ENCODE measurements at places on chromosomes 4 and X.

GRCh38 chrX:8847360-8847759, 46.2 kb upstream of the FAM9A start:
- DNase-seq, result no peak

DNA sequence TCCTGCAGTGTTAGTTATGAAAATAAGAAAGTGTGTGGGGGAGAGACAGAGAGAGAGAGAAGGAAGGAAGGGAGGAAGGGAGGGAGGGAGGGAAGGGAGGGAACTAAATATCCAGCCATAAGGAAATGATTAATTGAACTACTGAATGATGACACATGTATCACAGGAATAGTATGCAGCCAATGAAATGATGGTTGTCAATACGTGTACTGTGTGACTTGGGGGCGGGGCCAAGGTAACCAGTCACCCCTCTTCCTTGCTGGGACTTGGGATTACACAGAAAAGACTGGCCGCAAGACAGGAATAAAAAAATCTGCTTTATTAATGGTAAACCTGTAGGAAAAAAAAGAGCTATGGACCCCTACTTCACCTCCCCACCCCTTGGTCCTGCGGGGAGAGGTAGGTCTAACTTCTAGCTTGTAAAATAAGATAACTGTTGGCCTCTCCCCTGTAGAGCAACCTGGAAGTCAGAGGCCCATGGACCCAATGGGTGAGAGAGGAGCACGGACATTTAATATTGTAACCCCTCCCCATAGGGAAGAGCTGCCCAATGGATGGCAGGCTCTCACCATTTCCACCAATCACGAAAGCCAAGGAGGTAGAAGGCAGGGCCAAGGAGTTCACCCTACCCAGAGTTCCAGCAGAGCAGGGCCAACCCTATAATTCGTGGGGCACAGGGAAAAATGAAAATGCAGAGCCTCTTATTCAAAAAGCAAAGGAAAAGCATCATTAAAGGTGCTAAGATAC, 7.4 kb downstream of the PPP2R2C start:
- DNase-seq, result no peak

DNA sequence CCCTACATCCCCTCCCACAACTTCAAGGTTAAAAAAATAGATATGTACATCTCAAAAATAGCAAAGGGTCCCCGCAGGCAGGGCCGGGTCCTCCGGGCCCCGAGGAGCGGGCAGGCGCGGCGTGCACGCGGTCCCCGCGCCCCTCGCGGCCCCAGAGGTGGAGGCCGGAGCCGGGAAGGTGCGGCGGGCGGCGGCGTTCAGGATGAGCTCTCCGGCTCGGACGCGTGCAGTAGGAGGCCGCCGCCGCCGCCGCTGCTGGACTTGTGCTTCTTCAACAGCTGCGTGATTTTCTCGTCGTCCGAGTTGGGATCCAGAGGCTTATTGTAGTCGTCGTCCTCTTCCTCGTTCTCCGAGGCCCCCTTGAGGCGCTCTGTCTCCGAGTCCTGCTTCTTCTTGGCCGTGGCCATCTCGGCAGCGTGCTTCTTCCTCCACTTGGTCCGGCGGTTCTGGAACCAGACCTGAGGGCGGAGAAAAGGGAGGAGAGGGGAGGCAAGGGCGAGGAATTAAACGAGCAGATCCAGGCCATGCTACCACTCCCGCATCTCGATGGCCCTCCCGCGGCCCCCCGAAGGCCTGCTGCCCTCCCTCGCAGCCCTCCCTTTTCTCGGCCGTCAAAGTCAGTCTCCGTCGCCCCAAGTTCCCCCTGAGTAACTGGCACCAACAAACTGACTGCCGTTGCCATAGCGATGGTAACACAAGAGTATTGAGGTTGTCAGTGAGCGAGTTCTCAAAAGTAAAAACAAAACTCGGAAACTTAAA, 5.8 kb downstream of the NKX6-1 start:
- DNase-seq, result no peak

DNA sequence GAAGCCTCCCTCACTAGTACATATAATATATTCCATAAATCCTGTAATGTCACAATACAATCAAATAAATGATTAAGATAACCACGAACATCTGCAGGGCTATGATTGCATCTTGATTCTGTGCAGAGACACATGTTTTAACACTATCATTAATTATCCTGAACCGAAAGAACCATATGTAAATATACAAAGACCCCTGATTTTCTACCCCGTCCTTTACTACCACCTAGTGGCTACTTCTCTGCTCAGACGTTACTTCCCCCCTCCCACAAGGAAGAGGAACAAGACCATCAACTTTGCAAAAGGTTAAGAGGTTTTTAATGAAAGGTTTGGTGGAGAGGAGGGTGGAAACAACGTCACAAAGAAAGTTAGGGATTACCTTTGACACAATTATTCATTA, 134.0 kb downstream of the COL4A6 start:
- peak; percentile 15 for DNase-seq

DNA sequence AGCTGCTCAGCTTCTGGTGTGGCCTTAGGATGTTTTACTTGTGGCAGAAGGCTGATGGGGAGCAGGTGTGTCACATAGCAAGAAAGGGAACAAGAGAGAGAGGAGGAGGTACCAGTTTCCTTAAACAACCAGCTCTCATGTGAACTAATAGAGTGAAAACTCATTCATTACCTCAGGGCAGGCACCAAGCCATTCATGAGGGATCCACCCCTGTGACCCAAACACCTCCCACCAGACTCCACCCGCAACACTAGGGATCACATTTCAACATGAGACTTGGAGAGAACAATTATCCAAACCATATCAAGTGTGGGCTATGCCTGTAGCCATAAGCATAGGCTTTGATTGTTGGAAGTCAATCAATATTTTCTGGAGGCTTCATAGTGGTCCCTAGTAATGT, 56.0 kb downstream of the GSX2 start:
- no peak for DNase-seq

DNA sequence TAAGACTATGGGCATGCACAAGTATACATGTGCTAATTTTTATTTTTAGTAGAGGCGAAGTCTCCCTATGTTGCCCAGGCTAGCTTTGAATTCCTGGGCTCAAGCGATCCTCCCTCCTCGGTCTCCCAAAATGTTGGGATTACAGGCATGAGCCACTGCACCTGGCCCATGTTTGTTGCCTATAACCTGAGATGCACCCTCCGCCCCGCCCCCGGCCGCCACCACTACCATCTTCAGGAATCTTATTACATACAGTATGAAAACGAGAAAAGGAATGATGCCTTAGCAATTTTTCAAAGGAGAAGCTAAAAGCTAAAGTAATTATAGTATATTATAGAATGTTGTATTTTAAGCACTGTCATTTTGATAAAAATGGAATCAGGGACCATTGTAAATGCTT, 61.2 kb downstream of the POU4F2 start:
- no peak for DNase-seq

GRCh38 chr4:120017939-120018692, 48.5 kb downstream of the MAD2L1 start:
- no peak for DNase-seq

- DNase-seq, result no peak
Observed at GRCh38 chr4:40192114-40193015, 4.5 kb upstream of the RHOH start.

- DNase-seq, result no peak
Observed at GRCh38 chr4:163810755-163811154, 316.3 kb downstream of the TMA16 start.

- DNase-seq, result no peak
Observed at GRCh38 chr4:137452799-137453198, 79.5 kb downstream of the PCDH18 start.

- no peak for DNase-seq
Observed at GRCh38 chr4:156705311-156705710, 266.3 kb downstream of the PDGFC start.

DNA sequence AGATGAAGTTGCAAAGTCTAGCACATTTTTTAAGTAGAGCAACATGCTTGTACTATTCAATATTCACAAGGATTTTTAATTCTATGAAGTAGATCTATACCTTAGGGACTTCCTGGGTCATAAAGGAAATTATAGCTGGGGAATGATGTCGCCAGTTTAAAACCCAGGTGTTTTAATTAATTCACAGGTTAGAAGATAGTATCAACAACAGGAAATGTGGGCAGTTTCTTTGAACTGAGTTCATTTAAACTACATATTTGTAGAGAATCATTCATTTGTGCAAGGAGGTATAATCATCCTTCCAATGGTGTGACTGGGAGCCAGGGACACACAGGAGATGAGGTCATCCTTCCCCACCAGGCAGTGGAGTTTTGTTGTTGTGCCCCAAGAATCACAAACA, 181.3 kb upstream of the KLF3 start:
- DNase-seq, result no peak

GRCh38 chr4:31349907-31350306, 629.7 kb downstream of the PCDH7 start:
- no peak for DNase-seq

DNA sequence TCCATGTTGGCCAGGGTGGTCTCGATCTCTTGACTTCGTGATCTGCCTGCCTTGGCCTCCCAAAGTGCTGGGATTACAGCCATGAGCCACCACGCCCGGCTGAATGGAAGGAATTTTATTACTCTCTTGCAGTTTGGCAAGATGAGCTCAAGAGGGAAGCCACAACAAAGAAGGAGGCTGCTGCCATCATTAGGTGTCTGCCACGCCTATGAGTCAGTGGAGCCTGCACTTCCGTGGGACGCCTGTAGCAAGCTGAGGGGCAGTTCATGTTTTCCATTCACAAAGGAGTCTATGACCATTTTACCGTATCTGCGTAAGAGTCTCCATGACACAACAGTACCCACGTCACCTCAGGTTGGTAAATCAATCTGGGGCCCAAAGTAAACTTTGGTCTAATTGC, 51.2 kb upstream of the CHRNA9 start:
- no peak for DNase-seq

DNA sequence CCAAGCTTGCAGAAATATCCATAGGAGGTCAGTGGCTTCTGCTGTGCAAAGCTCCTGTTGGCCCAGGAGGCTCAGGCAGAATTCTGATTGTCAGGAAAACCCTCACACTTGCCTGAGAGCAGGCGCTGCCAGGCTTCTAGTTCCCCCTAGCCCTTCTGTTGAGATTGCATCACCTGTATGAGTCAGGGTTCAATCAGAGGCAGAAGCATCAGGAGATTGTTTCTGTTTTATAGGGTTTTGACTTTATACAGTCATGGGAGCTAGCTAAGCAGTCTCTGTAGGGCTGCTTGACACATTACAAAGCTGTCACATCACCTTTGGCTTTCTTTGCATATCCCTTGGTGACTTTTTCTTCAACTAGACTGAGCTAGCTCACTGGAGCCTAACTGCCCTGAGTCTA, 27.8 kb downstream of the DIPK2B start:
- no peak for DNase-seq

- no peak for DNase-seq
Observed at GRCh38 chrX:40146262-40147125, 48.7 kb upstream of the BCOR start.

DNA sequence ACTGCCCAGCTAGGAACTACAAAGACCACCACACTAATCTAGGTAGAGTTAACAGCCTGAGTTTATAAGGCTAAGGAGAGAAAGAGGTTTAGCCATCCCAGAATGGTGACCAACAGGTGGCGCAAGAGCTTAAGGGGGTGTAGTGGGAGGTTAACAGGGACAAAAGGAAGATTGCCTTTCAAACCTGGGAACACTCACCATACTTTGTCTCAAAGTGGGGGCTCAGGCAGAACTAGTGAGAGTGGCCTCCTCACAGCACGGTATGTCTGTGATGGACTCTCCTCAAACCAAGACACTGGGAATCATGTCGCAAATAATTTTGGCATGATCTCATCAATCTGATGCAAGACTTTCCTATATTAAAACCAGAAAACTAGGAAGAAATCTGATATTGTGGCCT, 23.4 kb downstream of the CCNI start:
- no peak for DNase-seq
